Fibroblast of skin of left biceps (primary cell): ENCODE measurements at places on chromosomes 3 and 15.

- DNase-seq, result no peak
These were observed 51.0 kb upstream of the EIF1B start for GRCh38 chr3:40258555-40258954.

DNA sequence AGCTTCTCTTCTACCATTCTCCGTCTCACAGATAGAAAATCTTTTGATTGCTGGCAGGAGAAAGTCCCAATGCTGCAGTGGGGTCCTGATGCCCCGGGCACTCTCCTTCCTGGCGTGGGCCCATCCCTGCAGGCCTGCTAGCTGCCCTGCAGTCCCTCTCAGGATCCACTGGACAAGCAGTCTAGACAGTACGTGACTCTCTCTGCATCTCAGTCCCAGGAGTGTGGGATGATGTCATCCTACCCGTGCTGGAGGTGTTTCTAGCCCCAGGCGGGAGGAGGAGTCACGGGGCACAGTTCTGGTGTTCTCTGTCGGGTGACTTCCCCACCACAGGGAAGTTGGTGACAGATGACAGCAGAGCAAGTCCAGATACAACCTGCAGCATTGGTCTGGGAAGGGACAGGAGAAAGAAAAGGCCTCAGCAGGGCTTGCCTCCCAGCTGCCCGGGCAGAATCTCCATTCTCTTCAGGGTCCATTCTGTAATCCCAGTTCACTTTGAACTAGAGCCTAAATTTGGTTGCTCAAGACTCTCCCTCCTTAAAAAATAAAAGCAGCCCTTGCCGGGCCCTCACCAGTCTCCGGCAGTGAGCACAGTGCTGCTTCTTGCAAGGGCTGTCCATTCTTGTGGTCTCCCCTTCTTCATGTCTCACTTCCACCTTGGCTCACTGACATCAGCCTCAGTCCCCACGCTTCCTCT, 30.6 kb downstream of the SLC28A1 start:
- DNase-seq, result peak; percentile 44

- DNase-seq, result no peak
These were observed 46.7 kb upstream of the PYDC2 start for GRCh38 chr3:191414286-191414685.

DNA sequence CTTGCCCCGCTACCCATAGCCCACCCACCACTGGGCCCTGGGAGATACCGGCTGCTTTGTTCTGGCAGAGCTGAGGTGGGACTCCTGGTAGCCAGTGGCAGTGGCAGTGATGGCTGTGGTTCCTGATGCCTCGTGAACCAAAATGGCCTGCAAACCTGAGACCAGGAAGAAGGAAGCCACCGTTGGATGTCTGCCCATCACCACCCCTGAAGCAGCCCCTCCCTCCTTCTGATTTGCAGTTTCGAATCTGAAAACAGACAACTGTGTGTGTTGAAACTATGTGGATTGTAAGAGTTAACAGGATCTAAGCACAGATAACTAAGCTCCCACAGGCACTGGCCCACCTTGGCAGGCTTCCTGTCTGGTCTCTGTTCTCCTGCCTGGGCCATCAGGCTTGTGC, 66.6 kb downstream of the NUP210 start:
- no peak for DNase-seq

- no peak for DNase-seq
These were observed 28.7 kb upstream of the SEMA6D start for GRCh38 chr15:47688573-47689086.

GRCh38 chr3:82467051-82467450, 705.6 kb upstream of the GBE1 start:
- DNase-seq, result no peak

- no peak for DNase-seq
These were observed 68.6 kb upstream of the EIF1B start for GRCh38 chr3:40240921-40241320.

GRCh38 chr3:126657901-126658300, 3.0 kb upstream of the TXNRD3 start:
- no peak for DNase-seq

GRCh38 chr15:84736375-84736774, 12.0 kb upstream of the ZNF592 start:
- DNase-seq, result no peak

GRCh38 chr3:188728371-188728896, 443.3 kb upstream of the TPRG1 start:
- DNase-seq, result no peak

DNA sequence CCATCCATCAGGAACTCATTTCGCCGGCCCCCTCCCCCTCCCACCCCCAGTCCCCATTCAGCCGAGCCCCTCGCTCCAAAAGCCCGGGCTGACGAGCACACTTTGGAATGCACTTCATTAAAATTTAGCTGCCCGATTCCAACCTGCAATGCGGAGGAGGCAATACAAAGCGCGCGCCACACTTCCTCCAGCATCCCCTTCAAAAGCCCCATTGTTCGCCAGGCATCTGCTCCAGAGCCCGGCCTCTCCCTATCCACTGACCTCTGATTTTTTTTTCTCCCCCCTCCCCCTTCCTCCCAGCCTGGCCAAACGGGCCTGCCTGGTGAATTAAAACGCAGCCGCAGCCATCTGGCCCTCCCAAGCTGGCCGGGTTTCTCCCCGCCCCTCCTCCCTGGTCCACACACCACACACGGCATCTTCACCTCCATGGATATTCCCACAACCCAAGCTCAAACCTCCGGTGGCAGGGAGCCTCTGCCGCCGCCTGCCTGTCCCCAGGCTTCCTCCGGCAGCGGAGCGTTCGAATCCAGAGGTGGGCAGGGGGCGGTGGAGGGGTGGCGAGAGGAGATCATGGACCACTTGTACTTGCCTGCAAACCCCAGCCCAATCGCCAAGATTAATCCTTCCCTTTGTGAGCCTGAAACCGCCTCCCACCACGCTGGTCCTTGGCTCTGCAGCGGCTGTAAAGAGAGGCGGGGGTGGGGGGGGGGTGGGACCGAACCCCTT, 441.3 kb downstream of the MAGI1 start:
- DNase-seq, result no peak

DNA sequence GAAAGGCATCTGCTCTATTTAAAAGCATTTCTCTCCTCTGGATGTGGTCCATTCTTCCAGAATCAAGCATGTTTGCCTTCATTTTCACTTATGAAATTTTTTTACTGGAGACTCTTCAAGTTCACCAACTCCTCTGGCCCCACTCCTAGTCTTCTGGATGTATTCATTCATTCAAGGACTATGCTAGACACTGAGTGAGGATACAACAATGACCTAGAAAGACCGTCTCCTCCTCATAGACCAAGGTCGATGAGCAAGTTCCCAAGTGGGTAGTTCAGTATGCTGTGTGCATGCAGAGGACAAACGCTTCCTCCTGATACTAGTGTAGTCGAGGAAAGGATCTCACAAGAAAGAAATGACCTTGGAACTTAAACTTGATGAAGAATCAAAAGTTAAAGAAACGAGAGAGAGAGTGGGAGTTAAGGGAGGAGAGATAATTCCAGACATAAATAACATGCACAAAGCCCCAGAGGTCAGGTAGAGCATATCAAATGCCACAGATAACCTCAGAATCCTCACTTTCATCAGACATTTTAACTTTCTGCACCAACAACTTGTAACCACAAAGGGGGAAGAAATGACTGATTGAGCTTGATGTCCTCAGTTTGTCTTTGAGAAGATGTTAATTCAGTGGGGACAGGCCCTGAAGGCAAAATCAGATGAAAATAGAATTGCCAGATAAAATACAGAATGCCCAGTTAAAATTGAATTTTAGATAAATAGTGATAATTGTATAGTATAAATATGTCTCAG, 149.4 kb downstream of the IMPG2 start:
- DNase-seq, result no peak

DNA sequence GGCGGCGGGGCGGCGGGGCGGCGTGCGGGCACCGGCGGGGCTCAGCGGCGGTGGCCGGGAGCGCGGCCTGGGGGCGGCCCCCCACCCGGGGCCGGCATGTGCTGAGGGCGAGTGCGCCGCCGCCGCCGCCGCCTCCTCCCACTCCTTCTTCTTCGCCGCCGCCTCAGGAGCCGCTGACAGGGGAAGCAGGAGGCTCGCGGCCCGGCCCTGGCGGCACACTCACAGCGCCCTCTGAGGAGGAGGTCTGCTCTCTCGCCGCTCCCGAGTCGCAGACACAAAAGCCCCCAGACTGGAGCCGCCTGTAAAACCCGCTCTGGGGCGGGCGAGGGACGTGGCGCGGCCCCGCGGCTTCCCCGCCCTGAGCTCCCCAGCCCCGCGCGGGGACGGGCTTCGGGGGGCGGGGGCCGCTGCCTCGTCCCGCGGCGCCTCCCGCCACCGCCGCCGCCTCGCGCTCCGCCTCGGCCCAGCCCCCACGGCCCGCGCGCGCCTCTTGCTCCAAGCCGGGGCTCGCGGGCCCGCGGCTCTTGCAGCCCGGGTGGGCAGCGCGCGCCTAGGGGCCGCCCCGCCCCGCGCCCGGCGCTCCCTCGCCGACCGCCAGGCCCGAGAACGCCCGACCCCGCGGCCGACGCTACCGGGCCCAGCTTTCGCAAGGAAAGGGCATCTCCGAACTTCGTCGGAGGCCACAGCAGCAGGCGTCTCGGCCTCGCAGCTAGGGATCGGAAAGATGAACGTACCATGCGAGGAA, at the start of gene PYGO1:
PYGO1 (minus strand) TSS at position 276 of the 745 bp plus-strand sequence. CDS start 462 bp downstream, outside the sequence.
- peak; percentile 35 for DNase-seq

- DNase-seq, result no peak
These were observed 474.6 kb upstream of the TPRG1 start for GRCh38 chr3:188697127-188697526.

GRCh38 chr3:61864886-61865285, 303.5 kb downstream of the PTPRG start:
- peak; percentile 44 for DNase-seq

GRCh38 chr3:148839805-148840204, 12.2 kb downstream of the CPB1 start:
- DNase-seq, result no peak

DNA sequence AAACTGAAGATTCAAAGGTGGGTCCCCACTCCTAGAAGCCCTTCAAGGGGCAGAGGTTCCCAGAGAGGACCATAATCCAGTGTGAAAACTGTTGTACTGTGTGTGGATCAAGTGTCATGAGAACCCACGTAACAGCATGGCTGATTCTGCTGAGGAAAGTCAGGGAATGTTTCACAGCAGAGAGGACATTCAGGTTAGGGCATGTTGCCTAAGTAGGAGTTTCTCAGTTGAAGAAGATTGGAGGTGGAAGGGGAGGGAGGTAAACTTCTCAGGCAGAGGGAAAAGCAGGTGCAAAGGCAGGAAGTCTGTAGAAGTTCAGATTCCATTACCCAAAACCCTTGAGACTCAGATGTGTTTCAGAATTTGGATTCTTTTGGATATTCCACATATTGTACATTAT, 246.1 kb upstream of the NR2E3 start:
- no peak for DNase-seq

DNA sequence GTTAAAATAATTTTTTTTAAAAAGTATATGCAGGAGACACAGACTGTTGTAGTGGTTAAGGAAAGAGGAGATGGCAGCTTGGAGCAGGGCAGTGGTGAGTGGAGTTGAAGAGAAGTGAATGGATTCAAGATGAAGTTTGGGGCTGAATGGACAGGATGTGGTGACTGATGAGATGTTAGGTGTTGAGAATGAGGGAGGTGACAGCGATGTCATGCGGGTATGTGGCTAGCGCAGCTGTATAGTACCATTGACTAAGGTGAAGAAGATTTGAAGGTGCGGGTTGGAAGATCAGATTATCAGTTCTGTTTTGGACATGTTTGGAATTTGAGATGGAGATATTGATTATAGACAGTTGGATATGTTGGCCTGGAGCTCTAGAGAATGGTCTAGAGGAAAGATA, 20.1 kb downstream of the FBXO22 start:
- DNase-seq, result no peak

DNA sequence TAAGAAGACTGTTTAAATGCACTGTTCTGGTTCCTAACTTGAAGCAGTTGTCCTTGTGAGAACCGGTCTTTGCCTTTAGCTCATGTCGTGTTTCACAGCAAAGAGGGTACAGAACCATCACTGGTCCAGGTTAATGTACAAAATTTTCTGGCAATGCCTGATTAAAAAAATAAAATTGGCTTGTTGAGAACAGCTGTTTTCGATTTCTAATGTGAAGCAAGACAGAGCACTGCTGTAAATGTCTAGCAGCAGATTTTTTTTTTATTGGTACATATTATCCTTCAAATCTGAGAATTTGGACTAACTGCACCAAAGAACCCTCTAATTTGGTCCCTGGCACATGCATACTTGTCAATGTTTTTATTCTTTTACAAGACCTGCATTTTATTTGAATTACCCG, 103.3 kb downstream of the STT3B start:
- no peak for DNase-seq

- DNase-seq, result peak; percentile 55
These were observed 1.2 kb upstream of the LCTL start for GRCh38 chr15:66566963-66567531.

GRCh38 chr3:70298385-70298784, 14.1 kb downstream of the MDFIC2 start:
- DNase-seq, result no peak

DNA sequence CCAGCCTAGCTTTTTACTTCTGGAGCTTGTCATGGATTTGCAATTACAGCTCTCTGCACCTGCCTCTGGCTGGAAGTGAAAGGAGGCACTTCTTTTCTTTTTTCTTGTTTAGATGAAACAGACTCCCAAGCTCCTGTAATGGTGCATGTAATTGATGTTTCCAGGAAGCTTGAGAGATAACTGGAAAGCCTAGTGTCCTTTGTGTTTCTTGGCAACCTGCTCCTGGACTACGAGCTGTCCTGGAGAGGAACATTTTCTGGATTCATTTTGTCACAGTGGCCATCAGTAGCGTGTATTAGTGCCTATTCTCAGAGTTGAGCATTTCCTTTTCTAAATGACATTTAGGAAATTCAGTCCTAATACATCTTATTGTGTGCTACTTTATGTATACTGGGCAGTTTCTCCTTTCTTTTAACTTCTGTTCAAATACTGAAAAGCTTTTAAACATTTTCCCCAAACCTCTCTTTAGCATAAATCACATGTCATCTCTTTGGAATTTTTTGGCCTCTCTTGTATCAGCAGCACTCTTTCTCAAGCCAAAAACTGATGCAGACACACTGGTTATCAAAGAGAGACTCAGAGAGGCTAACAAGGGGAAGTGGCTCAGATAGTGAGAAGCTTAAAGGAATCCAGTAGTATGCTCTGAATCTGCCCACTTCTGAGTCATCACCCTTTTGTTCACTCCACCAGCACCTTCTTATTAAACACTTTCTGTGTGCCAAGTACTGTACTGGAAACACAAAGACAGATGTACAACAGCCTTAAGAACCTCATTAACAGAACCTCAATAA, 62.6 kb upstream of the SLC2A2 start:
- peak; percentile 92 for DNase-seq

DNA sequence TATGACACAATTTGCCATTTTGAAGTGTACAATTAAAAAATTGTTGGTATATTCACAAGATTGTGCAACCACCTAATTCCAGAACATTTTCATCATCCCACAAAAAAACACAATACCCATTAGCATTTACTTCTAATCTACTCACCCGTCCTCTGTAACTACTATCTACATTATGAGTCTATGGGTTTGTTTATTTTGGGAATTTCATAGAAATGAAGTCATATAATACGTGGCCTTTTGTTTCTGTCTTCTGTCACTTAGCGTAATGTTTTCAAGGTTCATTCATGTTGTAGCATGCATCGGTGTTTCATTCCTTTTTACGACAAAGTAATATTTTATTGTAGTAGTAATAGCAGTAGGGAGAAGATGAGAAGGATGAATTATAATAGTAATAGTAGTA, 55.2 kb upstream of the CNTN6 start:
- DNase-seq, result no peak
